Coronary artery (tissue), 2 donors: ENCODE measurements at places on chromosomes 3 and 15.

- DNase-seq = peak; percentile 89
Measured at GRCh38 chr15:40044717-40045571, 6.0 kb upstream of the SRP14 start.

GRCh38 chr3:169780742-169781141 lies 7.5 kb downstream of the MYNN start:
- DNase-seq = no peak

- no peak for DNase-seq
Measured at GRCh38 chr3:97515076-97515475, 249.5 kb upstream of the ARL6 start.

GRCh38 chr15:92638291-92638708 lies 17.3 kb downstream of the FAM174B start:
- DNase-seq = no peak

DNA sequence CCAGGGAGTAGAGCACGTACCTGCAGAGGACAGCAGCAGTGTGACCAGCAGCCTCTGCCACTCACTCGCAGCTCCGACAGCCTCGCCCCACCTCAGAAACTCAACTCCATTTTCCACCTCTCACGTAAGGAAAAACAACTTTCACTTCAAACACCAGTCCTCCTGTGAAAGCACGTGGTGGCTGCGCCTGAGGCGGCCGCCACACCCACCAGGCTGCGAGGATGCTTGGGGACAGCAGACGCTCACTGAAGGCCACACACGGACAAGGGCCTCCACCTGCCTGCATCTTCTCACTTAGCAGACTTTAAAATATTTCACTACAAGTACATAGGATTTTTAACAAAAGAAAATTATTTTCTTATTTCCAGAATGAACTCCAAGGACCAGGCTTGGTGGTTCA lies 67.9 kb downstream of the CYFIP1 start:
- no peak for DNase-seq

- no peak for DNase-seq
Measured at GRCh38 chr3:156181509-156181908, 61.1 kb downstream of the KCNAB1 start.

DNA sequence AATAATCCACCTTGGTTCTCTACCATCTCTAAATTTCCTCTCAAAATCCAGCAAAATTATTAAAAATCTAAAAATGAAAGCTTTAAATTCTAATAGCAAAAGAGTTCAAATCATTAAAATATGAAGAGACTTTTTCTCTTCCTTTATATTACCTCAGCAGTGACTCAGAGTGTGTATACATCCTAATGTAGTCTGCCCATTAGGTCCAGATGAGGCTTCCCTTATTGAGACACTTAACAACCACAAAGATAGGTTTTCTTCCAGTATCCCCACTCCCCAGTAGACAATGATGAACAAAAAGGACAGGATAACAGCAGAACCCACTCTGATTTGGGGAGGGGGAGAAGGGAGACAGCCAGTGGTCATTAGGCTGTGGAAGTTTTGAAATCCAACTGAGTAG lies 61.5 kb upstream of the DCBLD2 start:
- DNase-seq = no peak

- DNase-seq = no peak
Measured at GRCh38 chr3:129595544-129596193, 10.8 kb downstream of the PLXND1 start.

- no peak for DNase-seq
Measured at GRCh38 chr3:43284171-43284570, 2.2 kb upstream of the SNRK start.

DNA sequence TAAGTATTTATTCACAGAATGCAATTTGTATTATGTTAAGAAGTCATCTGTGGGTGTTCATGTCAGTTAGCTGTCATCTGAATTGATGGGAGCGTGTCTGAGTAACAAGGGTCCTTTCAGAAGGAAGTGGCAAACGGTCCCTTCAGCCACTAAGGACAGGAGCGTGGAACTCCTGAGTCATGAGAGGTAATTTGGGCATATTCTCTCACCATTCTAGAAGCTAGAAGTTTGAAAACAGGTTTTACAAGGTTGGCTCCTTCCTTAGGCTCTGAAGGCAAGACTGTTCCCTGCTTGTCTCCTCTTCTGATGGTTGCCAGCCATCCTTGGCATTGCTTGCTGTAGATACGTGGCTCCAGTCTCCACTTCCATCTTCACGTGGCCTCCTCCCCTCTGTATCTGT lies 19.7 kb downstream of the ABHD2 start:
- no peak for DNase-seq

DNA sequence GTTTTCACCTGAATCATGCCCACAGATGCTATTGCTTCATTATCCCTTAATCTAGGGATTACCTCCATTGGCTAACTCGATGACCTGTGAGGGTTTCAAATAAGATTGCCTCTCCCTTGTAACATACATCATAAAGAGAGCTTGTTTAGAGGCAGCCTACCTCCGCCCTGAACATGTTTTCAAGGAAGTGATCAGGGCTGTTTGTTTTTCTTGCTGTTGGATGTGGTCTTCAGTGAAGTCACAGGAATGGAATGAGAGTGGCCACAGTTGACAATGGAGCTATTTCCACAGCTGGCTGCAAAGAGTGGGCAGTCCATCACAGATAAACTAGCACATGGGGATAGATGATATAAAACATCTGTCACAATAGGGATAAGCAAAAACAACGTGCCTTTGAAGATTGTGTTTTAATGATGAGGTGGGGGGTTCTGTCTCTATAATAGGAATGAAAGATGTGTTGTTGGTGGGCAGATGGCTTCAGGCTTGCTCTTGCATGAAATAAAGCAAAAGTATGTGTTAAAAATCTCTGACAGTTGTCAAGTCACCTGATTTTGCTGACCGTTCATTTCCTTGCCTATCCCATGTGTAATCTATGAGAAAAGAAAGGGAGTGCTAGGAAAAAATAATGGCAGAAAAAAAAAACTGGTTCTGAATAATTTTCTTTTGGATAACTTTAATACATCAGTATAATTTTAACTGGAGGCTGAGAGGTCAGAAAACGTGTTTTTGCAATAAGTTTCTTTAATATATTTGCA lies 642.3 kb downstream of the RBMS3 start:
- no peak for DNase-seq

DNA sequence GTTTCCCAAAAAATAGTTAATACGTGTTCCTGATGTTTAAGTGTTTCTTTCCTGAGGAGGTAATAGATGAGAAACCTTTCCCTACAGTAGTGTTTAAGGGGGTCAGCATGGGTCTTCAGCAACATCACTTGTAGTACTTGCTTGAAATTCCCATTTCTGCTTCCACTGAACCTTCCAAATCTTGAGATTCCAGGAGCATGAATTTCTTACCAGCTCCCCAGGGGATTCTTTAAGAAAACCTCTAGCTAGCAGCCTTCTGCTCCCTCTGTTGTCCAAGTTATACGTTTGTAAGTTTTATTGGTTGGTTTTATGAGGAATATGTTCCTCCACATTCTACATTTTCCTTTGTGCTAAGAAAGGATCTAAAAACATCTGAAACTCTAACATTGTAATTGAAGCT lies 38.2 kb upstream of the ACP3 start:
- DNase-seq = no peak

DNA sequence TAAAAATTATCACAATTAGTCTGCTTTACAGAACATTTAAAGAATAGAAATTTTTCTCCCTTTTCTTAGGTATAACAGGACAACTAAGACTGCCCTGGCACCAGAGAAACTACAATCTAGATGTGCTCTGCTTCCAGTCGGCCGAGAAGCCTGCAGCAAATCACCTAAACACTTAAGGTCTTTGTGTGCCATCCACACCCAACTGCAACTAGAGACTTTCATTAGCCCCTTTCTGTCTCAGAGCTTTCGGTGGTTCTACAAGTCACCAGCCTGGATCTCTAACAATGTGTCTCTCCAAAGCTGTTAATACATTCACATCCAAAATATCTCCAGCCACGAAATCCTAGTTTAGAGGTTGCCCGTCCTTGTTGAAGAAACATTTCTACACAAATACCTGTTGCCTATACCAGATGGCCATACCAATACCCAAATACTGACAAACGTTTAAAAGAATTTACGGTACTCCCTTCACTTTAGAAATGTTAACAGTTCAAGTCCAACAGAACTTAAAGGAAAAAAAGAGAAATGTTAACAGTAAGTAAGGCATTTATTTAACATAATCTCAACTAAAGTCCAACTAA lies 6.7 kb downstream of the PRC1 start:
- no peak for DNase-seq

DNA sequence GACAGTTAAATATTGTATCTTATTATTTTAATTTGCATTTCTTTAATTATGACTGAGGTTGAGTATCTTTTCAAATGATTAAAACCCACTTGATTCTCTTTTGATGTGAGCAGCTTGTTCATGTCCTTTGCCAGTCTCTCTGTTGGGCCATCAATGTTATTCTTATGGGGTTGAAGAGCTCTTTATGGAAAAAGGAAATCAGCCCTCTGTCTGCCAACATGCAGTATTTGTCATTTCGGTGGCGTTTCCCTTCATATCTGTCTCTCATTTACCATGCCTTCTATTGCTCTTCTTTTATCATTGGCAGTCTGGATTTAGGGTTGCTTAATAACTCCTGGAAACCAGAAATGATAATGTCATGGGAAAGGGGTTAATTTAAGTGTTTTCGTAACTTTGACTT lies 340.7 kb upstream of the DNAJC19 start:
- DNase-seq = no peak

DNA sequence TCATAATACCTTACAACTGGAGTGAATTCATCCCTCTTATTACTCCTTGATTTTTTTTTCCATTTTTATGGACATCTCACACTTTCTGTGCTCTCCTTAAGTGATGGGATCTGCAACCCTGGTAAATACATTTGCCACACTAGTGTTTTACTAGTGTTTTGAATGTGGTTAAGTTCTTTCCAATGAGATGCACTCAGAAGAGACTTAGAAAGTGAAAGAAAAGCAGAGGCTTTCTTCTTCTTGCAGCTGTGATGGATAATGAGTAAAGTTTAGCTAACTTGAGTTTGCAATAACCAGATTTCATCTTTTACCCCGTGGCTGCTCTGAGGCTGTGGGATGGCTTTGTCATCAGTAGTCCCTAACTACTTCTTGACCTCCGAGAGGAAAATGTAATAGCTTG lies 1248.4 kb downstream of the NSUN3 start:
- no peak for DNase-seq

- DNase-seq = no peak
Measured at GRCh38 chr3:19645093-19645492, 288.9 kb downstream of the EFHB start.

GRCh38 chr3:118781839-118782238 lies 252.8 kb downstream of the IGSF11 start:
- no peak for DNase-seq

GRCh38 chr3:152299249-152299976 lies 30.7 kb downstream of the MBNL1 start:
- no peak for DNase-seq

- DNase-seq = no peak
Measured at GRCh38 chr3:88133711-88134263, 16.0 kb upstream of the C3orf38 start.

- DNase-seq = no peak
Measured at GRCh38 chr3:149634573-149634972, 23.3 kb downstream of the WWTR1 start.

GRCh38 chr3:156459434-156459833 lies 95.5 kb downstream of the SSR3 start:
- no peak for DNase-seq
